ENCODE measurements at places on chromosomes 16 and 17.

DNA sequence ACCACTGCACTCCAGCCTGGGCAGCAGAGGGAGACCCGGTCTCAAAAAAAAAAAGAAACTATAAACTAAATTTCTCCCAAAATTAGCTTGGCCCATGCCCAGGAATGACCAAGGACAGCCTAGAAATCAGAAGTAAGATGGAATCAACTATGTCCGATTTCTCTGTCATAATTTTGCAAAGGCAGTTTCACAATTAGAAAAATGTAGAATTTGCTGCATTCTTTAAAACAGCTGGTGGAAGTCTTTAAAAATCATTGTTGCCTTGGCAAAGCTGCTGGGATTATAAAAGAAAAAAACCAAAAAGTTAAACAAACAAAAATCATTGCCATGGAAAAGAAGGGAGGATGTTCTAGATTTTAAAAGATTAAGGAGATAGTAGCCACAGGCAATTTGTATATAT lies 32.4 kb downstream of the WWP2 start:
- no peak for DNase-seq

GRCh38 chr17:48636177-48637018 lies 10.2 kb upstream of the HOXB9 start:
- DNase-seq, result peak; percentile 91

DNA sequence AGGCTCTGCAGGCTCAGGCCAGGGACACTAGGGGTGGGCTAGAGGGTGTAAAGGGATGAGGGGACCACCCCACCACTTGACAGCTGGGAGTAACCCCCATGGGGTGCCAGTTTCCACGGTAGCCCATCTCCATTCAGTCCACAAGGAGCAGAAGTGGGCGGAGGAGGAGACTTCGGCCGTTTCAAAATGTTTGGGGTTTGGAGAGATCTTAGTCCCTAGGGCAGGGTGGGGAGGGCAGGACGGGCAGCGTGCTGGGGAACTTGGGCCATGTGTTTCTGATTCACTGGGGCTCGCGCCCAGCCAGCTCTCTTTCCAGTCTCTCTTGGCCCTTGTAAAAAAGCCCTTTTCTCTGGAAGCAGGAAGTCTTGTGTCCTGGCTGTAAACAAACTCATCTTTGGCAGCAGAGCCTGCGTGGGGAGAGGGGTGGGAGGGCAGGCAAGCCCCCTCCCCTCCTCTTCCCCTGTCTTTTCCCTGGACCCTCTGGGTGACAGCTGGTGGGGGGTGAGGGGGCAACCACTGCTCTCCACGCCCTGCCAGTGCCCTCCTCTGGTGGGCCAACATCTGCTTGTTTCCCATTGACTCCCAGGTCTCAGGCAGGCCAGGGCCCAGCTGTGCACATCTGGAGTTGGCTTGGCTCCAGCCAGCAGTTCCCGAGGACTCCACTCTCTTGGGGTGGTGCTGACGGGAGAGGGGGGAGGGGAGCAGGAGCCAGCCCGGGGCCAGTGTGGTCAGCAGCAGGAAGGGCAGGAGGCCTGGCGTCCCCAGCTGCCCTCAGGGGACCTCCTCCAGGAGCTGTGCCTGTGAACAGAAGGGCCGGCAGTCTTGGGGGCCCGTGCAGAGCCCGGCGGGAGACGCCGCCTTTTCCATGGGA lies 8.1 kb downstream of the CYGB start:
- no peak for DNase-seq

DNA sequence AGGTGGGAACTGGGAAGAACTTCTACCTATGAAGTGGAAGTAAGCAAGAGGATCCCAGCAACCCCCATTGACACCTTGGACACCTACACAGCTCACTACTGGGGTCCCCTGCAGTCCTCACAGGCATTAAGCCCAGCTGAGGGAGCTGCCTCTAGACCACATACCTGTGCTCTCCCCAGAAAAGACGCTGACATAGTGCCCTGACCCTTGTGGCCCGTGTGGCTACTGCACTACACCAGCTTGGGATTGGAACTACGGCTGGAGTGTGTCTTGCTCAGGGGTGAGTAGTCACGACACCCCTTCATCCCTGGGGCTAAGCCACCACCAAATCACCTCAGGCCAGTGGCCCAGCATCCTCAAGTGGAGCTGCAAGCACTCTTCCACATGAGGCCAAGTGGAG lies 54.2 kb upstream of the NSRP1 start:
- no peak for DNase-seq

- no peak for DNase-seq
Measured at GRCh38 chr17:73765824-73766563, 121.7 kb upstream of the SDK2 start.

DNA sequence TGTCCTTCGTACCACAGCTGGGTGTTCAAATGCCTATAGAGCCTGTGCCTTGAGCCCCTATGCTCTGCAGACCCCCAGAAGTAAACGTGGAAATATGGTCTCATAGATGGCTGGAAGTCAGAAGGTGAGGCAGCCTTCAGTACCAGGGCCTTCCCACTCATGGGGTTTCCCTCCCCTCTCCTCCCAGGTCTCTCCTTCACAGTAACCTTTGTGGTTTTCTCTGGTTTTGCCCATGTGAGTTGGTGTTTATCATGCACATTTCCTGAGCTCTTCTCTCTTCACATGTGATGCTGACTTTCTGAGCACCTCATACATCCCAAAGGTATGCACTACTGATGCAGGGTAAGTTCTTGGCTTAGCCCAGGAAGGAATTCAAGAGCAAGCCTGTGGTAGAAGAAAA lies 35.4 kb downstream of the TMEM114 start:
- no peak for DNase-seq

GRCh38 chr16:78903843-78904242 lies 696.7 kb downstream of the MAF start:
- no peak for DNase-seq

DNA sequence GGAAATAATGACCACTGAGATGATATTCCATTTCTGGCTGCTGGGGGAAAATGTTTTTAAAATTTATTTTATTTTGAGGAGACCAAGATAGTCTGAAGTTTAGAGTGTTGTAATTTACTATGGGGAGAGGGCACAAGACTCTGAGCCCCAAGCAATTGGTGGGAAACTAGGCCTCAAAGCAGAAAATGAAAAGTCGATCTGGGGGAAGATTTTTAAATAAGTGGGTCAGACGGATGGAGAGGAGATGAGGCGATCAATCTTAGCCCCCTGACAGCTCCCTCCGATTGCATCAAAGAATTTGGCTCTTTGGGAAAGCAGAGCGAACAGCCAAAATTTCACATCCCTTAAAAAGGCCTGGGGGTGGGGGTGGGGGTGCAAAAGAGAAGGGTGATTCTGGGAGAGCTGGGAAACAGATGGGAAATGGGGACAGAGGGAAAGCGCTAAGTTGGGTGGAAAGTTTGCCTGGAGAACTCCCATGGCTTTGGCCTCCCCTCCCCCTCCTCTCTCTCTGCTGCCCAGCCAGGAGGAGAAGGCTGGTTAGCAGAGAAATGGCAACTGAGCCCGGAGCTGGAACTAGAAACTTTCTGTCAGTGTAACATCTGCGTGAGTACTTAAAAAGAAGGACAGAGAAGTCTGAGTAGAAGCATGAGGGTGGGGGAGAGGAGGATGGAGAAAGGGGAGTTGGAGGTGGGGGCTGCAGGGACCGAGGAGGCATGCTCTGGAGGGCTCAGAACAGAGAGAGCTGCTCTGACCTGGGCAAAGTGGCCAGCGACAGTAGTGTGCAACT lies 1.4 kb upstream of the HOXB2 start:
- DNase-seq, result no peak

GRCh38 chr16:81567987-81568748 lies 123.6 kb downstream of the CMIP start:
- DNase-seq, result peak; percentile 81

- DNase-seq, result no peak
Measured at GRCh38 chr16:85449885-85450245, 163.3 kb upstream of the GSE1 start.

DNA sequence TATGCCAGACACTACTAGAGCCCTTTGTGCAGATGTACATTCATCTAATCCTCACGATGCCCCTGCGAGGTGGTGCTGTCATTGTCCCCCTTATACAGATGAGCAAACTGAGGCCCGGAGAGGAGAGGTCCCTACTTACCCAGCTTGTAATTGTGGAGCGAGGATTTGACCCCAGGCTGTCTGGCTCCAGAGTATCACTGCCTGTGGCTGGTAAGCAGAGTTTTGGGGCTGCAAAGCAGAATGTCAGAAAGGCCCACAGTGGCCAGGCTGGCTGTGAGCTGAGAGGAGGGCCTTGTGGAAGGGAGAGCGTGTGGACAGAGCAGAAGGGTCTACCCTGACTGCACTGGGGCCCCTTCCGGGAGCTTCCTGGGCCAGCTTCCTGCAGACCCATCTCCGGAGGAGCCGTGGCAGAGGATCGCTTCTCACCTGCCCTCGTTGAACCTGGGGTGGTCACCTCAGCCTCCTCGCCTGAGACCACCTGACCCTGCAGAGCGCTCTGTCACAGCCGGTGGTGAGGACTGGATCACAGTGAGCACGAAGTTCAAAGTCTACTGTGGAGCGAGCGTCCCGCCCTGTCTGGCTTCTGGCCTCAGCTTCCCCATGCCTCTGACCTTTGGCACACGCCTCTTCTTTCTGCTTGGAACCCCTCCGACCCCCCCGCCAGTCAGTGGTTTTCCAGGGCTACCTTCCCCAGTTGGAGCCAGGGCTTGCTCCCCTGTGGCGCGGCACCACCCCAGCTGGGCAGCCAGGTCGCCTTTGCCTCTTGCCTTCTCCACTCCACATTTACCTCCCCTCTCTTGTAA lies 12.1 kb downstream of the CMIP start:
- no peak for DNase-seq

DNA sequence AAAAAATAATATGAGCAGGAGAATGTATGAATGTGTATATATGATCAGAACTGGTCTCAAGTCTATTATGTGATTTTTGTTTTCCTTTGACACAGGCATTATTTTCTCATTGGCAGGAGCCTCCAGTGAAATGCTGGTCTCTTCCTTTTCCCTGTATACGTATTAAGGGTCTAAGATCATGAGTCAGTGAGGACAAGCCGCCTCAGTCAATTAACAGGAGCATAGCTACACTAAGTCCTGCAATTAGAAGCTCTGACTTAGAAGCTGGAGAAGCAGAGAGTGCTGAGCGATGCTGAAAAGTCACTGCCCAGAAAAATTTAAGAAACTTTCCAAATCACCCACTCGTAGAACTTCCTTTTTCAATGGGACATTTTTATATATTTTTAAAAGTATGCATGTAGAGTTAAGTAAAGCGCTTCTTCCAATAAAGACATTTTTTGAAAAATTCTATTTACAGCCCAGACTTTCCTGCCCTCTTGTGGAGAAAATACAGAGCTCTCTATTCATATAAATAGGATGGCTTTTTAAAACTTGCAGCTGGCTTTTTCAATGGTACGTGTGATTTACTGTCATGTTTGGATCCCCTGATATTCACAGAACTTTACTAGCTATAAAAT lies 70.2 kb upstream of the PSMD7 start:
- no peak for DNase-seq

GRCh38 chr17:59666235-59666634 lies 41.0 kb downstream of the PTRH2 start:
- no peak for DNase-seq

GRCh38 chr17:3921502-3922319 lies 5.4 kb upstream of the P2RX1 start:
- no peak for DNase-seq

- DNase-seq, result no peak
Measured at GRCh38 chr17:76735586-76736348, 1.4 kb downstream of the SRSF2 start.

- DNase-seq, result peak; percentile 72
Measured at GRCh38 chr16:67278773-67279295, 498 bp upstream of the PLEKHG4 start.

GRCh38 chr16:30903002-30903401 lies 6.6 kb downstream of the CTF1 start:
- DNase-seq, result peak; percentile 40

GRCh38 chr17:60158751-60159478 lies 9.1 kb downstream of the CA4 start:
- no peak for DNase-seq

- DNase-seq, result peak; percentile 66
Measured at GRCh38 chr17:2056206-2057174, 1.6 kb downstream of the HIC1 start.

DNA sequence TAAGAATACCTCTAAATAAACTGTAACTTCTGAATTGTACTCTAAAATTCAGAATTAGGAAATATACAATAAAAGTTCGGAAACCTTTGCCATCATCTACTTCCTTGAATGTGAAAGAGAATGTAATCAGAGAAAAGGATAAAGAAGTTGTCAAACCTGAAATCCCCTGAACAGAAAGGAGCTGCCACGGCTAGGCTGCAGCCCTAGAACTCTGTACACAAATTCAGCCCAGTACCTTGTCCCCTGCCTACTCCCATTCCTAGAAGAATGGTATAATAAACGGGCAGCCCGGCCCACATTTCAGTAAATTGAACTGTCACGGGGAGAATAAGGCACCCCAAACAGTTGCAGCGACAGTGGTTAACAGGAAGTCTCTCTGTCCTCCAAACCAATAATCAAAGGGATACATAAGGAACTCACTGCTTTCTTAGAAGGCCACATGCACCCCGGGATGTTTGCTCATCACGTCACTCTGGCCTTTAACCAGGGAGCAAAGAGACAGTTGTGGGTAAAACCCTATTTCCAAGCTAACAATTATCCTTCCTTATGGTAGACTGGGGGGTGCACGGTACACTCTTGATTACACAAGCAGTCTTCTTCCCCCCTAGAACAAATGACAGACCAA lies 24.3 kb upstream of the RFFL start:
- peak; percentile 36 for DNase-seq

- no peak for DNase-seq
Measured at GRCh38 chr17:32445497-32445896, 1.2 kb downstream of the PSMD11 start.

DNA sequence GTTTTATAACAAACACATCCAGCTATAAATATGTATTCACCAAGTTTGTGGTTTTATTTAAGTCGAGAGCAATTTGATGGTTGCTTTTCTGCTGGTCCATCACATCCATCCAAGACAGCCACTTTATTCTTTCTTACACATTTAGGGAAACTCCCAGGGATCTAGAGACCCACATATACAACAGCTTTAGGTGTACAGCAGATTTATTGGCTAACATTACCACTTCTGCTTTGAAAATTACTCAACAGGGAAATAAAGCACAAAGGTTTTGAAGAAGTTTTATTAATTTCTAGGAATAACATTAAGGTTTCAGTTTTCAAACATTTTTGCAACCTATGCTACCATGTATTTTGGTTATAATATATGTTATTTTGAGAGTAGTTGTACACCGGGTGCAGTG lies 6.9 kb downstream of the ERCC4 start:
- DNase-seq, result no peak

GRCh38 chr16:63943566-63943965 lies 1178.3 kb downstream of the CDH11 start:
- DNase-seq, result no peak

- no peak for DNase-seq
Measured at GRCh38 chr17:3038941-3039340, 24.5 kb downstream of the OR1D5 start.

GRCh38 chr16:24670623-24671454 lies 58.6 kb upstream of the TNRC6A start:
- peak; percentile 38 for DNase-seq

Measured in stimulated activated CD8-positive, alpha-beta memory T cell treated with anti-CD3 and anti-CD28 coated beads, Interleukin-4, amount 100 ng/mL, for 48 hours (primary cell).